Caki2 (cell line): ENCODE measurements at places on chromosomes 13 and 19.

GRCh38 chr19:1313695-1314613 lies 28.3 kb downstream of the EFNA2 start:
- DNase-seq, result no peak

- peak; percentile 87 for DNase-seq
Measured at GRCh38 chr19:46863818-46864629, 3.2 kb downstream of the ARHGAP35 start.

- no peak for DNase-seq
Measured at GRCh38 chr19:38139122-38139521, 84.9 kb downstream of the DPF1 start.

- DNase-seq, result no peak
Measured at GRCh38 chr19:46733690-46734292, 12.1 kb upstream of the FKRP start.

- no peak for DNase-seq
Measured at GRCh38 chr19:43152214-43152613, 34.1 kb downstream of the PSG5 start.

GRCh38 chr19:55098716-55099556 lies 18.5 kb downstream of the PPP1R12C start:
- no peak for DNase-seq

DNA sequence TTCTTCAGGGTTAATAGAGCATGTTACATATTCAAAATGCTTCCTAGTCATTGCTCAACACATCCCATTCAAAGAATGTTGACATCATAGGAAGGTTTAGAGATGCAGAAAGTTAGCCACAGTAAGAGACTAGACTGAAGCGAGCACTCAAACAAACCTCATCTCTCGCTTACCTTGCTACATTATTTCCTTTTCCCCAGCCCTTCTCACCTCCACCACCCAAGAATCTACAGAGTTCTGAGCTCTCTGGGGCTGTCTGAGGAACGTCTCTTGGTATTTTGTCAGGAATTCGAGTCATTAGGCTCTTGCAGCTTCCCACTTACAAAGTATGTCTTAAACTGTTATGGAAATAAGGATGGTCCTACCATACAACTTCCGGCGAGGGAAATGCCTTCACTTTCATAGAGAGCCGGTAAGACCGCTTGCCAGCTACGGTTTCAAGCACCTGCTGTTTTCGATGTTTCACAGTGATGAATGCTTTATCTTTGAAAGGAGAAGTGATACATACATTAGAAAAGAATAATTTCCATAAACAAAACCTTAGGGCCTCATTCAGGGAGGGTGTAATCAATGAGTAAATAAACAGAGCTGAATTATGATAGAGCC lies 65.1 kb downstream of the FLT1 start:
- no peak for DNase-seq

GRCh38 chr13:113152984-113153809 lies 5.3 kb upstream of the PROZ start:
- DNase-seq, result peak; percentile 32

GRCh38 chr19:38736036-38736412 lies 8.2 kb downstream of the CAPN12 start:
- DNase-seq, result no peak

DNA sequence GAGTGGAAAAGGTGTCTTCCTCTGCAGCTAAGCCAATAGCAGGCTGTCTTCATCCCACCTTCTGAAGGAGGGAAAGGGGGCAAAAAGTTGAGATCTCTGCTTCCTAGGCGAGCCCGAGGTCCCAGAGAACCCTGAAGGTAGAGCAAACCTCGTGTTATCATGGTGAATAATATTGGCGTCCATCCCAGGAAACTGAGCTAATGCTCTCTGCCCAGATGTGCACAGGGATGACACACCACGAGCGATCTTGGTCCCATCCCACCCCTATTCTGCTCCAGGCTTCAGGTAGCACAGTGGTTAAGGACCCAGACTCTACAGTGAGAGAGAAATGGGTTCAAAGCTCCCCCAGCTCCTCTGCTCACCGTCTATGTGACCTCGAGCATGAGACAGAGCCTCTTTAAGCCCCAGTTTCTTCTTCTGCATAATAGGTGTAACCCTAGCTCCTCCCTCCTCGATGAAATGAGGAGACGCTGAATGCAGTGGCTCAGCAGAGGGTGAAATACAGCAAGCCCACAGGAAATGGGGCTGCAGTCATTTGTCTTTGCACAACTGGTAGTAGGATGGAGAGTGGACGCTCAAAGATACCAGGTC lies 9.9 kb upstream of the CEACAM20 start:
- DNase-seq, result no peak

DNA sequence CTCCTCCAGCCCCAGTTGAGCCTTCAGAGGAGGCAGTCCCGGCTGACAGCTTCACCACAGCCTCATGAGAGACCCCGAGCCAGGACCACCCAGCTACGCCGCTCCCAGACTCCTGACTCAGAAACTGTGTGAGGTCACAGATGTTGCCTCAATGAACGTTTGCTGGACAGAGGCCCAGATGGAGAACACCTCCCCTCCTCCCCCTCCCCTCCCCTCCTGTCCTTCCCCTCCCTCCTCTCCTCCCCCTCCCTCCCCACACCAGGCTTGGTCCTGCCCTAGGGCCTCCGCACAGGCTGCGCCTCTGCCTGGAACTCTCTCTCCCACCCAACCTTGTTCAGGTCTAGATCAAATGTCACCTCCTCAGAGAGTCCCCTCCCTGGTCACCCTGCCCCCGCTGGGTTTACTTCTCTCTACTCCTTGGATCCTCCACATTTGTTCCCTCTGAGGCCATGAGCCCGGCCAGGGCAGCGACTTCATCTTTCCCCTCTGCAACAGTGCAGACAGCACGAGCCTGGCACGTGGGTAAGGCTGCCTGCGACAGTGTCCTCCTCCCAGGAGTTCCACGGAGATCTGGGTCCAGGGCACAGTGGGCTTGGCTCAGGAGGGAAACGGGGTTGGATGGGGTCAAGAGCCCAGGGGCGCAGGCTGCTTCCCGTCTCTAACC lies 17.4 kb downstream of the PIP5K1C start:
- DNase-seq, result no peak

- no peak for DNase-seq
Measured at GRCh38 chr19:35294859-35295791, 3.2 kb downstream of the MAG start.

DNA sequence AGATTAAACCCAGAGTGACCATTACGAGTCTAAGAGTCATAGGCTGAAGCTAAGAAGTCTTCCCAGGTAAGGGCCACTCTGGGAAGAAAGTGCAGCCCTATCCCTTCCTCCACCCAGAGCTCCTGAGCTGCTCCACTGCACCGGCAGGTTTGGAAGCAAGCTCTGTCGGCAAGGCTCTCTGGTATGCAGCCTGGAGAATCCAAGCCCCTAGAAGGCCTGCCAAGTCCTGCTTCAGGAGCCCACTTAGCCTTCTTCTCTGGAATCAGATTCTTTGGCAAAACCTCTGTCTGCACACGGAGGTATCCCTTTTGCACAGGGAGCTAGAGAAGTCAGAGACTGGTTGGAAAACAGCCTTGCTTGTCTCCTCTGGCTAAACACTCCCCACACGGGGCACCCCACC lies 58.5 kb downstream of the CEBPG start:
- DNase-seq, result no peak

DNA sequence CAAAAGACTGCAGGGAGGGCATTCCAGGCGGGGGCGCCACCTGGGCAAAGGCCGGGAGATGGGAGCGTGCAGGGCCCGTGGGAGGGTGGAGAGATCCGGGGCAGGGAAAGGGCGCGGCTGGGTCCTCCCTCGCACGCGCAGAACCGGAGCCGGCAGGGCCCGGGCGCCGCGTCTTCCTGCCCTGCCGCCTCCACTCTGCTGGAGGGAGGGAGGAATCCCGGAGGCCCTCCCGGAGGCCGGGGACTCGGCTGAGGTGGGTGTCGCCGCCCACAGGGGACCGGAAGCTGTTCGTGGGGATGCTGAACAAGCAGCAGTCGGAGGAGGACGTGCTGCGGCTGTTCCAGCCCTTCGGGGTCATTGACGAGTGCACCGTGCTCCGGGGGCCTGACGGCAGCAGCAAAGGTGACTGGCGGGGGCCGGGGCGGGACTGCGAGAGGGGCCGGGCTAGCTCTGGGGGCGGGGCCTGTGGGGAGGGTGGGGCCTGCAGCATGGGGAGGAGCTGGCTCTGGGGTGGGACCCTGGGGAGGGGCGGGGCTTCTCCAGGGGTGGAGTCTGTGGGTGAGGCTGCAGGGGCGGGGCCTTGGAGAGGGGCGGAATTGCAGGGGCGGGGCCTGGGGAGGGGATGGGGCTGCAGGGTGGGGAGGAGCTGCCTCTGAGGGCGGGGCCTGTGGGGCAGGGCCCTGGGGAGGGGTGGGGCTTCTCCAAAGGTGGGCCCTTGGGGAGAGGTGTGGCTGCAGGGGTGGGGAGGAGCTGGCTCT lies 51.3 kb downstream of the CELF5 start:
- DNase-seq, result peak; percentile 70

- DNase-seq, result peak; percentile 49
Measured at GRCh38 chr13:31947105-31947504, 84.5 kb upstream of the FRY start.

DNA sequence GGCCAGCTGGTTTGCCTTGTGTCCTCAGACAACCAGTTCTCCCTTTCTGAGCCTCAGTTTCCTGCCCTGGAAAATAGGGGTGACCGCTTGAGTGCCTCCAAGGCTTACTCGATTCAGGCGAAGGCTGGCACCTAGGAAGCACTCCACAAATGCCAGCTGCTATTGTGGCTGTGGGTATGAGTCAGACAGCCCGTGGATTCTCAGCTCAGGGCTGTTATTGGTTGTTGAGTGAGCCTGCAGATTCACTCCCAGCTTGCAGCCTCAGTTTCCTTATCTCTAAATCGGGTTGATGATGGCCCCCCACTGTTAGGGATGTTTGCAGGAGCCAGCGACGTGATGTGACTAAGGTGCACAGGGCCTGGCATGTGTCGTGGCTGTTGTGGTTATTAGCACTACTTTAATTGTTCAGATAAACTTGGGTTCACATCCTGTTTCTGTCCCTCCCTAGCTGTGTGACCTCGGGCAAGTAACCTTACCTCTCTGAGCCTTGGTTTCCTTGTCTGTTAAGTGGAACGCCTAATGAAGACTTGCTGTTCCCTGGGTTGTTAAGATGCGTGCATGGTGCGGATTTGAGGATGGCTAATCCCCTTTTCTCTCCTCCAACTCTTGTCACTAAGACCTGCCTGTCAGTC lies 2.4 kb downstream of the MARK4 start:
- DNase-seq, result no peak

DNA sequence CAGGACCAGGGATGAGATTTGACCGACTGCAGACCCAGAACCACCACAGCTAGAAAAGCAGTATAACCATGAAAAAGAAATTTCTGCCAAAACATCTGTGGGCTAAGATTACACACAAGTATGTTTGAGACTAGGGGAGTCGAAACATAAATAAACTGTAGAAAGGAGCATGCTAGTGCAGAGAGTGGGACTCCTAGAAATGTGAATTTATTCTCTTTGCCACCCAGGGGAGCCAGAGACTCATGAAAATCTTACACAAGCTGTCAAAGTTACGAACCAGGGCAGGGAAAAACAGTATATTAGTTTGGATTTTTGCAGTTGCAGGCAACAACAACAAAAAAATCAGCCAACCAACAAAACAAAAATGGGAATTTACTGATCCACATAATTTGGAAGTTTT lies 12.3 kb upstream of the HSPH1 start:
- no peak for DNase-seq

DNA sequence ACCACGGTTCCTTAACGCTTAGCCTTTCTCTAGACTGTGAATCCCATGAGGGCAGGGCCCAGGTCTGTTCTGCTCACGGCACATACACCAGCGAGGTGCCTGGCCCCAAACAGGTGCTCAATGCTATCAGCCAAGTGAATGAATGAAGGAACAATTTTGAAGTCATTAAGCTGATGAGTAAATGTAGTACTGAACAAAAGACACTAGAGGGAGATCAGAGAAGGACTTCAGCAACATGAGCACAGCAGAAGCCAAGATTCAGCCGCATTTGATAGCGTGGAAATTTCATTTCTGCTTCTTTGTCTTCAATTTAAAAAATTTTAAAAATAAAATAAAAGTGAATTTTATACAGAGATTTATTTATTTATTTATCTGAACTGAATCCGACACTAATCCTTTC lies 20.1 kb upstream of the MYO16 start:
- DNase-seq, result no peak

DNA sequence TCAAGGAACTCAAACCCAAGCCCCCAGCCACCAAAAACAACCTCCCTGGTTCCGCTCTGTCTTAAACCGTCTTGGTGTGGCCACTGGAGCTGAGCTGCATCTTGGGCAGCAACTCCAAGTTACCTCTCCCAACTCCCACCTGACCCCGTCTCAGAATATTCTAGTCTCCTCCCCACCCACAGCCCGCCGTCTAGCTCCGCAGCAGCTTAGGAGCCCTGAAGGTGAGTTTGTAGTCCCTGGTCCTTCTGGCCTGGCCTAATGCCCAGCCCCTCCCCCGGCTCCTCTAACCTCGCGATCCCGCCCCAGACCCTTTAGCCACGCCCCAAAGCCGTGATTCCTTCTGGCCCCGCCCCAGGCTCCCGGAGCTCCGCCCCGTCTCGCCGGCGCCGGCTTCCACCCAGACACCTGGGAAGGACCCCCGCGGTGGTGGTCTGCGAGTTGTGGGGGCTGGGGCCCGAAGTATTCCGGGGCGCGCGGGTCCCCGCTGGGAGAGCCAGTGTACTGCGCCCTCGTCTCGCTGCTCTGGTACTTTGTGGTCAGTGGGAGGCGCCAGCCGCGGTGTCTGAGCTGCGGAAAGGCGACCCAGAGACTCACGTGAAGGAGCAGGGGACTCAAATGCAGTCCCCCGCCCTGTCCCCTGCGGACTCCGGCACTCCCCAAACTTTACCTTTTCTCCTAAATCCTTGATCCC lies 2.5 kb upstream of the LHB start:
- DNase-seq, result peak; percentile 77

- DNase-seq, result no peak
Measured at GRCh38 chr19:46950526-46951170, 69.0 kb upstream of the NPAS1 start.

DNA sequence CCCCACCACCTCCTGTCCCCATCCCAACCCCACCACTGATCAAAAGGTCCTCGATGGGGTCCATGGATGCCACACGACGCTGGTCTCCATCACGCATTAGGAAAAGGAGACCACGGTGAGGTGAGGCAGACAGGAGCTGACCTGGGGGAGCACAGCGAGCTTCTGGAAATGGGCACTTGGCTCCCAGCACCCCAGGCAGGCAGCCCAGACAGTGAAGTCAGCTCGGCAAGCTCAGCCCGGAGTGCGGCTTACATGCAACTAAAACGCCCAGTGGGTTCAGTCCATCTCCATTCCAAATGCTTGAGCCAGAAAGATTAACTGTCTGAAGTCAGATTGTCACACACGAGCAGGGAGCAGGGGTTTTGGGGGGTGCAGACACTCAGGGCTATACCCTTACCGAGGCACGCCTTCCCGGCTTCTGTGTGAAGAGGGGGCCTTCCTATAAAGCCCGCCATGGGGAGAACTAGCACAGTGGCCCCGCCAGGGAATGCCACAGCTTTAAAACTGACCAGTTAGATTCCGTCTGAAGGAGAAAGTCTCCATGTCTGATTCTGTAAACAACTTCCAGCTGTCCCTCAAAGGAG lies 79.4 kb downstream of the SPACA7 start:
- DNase-seq, result no peak

GRCh38 chr19:2477732-2478191 lies 1.8 kb downstream of the GADD45B start:
- no peak for DNase-seq
